ENCODE measurements at places on chromosomes 2 and 18.

DNA sequence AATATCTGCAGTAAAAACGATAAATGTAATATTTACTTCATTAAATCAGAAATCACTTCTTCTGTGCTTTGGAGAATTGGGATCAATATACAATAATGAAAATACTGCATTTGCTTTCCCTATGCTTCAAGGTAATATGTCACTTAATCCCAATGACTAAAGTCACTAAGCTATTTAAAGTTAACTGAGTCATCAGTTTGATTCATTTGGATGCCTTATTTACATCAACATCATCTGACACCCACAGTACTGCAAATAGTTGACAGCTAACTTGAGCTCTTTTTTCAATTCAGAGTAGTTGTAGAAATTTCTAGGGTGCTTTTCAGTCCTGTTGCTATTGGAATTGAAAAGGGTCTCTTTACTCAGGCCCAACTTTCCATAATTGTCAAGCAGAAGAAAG lies 776.9 kb upstream of the FSHR start:
- no peak for DNase-seq

GRCh38 chr2:8465560-8465959 lies 216.3 kb upstream of the ID2 start:
- DNase-seq: no peak

DNA sequence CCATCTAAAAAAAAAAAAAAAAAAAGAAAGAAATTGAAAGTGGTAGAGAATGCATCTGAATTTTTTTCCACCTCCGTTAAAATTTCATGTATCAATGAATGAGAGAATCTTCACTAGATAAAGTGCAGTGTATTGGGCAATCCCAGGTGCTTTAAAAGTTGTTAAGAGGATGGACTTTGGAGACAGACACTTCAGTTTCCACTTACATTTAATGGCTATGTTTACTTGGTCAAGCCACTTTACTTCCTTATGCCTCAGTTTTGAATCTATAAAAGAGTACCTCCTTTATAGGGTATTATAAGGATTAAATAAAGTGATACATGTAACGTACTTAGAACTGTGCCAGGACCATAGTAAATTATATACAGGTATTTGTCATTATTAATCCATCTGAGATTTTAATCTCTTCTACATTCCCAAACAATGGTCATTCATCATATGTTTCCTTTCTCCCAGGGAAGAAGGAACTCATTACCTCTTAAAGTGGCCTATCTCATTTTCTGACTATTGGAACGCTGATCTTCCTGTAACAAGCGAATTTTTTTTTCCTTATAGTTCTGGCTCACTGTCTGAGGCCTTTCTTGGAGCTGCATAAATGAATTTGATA lies 29.1 kb upstream of the TANK start:
- DNase-seq: no peak

GRCh38 chr2:11027195-11027594 lies 115.5 kb downstream of the KCNF1 start:
- DNase-seq: no peak

- DNase-seq: no peak
Observed at GRCh38 chr2:180728928-180729559, 251.4 kb upstream of the UBE2E3 start.

DNA sequence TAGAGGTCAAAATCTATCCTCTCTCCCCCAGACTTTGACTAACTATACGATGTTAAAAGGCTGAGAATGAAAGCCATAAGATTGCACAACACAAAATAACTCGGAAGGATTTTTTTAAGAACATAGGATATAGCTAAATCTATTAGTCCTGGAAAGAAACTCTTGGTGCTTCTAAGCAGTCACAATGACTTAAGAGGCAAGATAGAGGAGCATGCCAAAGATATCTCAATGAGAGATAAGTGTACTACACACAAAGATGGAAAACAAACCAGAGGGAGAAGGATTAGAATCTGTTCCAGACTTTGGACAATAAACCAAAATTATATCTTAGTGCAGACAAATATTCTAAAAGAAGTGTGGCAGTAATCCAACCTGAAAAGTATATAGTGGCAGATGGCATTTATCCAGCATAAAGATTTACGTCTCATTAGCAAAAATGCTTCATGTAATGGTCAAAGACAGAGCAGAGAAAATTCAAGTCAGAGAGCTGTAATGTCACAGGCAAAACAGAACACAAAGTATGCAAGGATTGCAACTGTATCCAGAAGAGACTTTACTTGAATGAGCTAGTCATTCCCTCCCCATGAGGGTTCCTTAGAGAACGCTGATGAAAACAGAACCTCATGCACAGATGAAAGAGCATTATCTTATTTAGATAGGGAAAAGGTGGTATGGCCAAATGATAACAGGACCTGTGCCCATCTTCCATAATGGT lies 28.8 kb upstream of the EVA1A start:
- DNase-seq: no peak

- no peak for DNase-seq
Observed at GRCh38 chr18:49515516-49515915, 28.5 kb upstream of the C18orf32 start.

- no peak for DNase-seq
Observed at GRCh38 chr18:49963217-49963616, 149.9 kb upstream of the ACAA2 start.

DNA sequence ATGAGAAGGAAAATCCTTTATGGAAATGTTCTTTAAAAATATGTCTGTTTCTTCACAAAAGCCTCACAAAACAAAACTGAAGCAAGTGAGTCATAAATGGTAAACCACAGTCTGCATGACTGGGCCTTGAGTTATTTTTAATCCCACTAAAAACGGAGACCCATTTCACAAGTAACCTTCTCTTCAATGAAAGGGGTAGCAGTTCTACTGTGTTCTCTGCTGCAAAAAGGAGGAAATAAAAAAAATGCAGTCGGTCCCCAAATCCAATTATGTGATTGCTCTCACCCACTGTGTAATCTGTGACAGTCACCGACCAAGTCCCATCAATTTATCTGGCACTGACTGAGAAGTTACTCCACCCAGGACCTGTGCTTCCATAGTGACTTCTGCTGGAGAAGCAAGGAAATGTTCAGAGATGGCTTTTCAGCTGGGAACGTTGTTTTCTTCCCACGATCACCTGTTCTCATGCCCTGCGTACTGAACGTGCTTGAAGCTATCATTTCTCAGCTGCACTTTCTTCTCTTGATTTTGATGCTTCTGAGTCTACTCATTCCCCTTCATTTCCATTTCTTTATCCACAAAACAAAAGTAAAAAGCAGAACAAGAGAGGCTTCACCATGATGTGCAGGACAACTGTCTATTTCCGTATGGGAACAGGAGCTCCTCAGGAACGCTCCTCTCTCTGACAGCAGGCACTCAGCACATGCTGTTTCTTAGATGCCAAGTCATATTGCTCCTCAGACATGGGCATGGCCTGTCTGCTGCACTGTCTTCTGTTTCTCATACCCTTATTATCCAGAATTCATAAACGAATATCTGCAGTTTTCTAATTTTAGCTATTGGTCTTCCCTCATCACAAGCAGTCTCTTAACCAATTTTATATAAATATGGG lies 80.0 kb upstream of the TMEM200C start:
- no peak for DNase-seq

DNA sequence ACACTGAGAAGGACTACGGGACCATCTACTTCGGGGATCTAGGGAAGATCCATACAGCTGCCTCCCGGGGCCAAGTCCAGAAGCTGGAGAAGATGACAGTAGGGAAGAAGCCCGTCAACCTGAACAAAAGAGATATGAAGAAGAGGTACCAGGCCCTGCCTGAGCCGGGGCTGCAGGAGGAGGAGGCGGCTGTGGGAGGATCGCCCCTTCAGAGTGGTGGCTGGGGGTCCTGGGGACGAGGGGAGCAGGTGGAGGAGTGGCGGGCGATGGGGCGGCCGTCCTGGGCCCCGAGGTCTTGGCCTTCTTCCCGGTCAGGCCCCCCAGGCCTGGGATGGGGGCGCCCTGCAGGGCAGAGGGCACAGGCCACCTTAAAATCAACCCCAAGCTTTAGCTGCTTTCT lies 524 bp downstream of the ANKRD30B start:
- DNase-seq: no peak

- peak; percentile 36 for DNase-seq
Observed at GRCh38 chr2:144659731-144660275, 139.9 kb upstream of the ZEB2 start.

DNA sequence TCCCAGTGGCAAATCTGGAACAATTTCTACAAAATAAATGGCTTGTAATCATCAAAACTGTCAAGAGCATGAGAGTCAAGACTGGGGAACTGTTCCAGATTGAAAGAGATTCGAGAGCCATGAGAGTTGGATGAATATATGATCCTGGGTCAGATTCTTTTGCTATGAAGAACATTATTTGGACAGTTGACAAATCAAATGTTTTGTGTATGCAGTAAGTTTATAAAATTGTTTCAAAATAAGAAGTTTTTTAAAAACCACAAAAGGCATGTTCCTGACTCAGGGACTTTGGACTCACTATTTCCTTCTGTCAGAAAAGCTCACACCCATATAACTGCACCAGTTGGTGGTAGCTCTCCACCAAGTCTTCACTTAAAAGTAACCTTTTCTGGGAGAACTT lies 38.5 kb downstream of the ROCK2 start:
- no peak for DNase-seq

- peak; percentile 8 for DNase-seq
Observed at GRCh38 chr2:231926761-231927565, 767 bp upstream of the NPPC start.

DNA sequence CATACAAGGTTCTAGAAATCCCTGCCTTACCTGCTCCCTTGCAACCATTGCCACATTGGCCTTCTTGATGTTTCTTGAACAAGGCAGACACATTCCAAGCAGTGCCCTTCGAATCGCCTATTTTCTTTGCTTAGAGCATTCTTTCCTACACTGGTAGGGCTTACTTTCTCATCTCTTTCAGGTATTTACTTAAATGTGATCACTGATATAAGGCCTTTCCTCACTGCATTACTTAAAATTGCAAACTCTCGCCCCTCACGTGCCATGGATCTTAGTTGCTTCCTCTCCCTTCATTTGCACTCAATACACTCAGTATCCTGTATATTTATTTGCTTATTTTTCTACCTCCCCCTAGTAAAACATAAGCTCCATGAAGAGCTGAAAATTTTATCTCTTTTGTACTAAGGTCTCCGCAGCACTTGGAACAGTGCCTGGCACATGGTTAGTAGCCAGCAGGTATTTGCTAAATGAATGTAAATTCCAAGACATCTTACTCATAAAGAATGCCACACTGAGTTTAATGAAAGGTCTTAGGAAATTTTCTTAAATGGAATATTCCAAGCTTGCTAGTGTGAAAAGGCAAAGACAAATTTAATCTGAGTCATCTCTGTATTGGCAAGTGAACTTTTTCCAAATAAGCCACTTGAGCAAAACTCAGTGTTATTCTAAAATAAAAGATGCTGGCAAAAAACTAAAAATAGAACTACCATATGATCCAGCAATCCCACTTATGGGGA lies 42.4 kb upstream of the FIGN start:
- DNase-seq: no peak

GRCh38 chr18:52152036-52152435 lies 188.0 kb upstream of the DCC start:
- no peak for DNase-seq

GRCh38 chr2:11852526-11853196 lies 106.2 kb downstream of the LPIN1 start:
- DNase-seq: no peak

DNA sequence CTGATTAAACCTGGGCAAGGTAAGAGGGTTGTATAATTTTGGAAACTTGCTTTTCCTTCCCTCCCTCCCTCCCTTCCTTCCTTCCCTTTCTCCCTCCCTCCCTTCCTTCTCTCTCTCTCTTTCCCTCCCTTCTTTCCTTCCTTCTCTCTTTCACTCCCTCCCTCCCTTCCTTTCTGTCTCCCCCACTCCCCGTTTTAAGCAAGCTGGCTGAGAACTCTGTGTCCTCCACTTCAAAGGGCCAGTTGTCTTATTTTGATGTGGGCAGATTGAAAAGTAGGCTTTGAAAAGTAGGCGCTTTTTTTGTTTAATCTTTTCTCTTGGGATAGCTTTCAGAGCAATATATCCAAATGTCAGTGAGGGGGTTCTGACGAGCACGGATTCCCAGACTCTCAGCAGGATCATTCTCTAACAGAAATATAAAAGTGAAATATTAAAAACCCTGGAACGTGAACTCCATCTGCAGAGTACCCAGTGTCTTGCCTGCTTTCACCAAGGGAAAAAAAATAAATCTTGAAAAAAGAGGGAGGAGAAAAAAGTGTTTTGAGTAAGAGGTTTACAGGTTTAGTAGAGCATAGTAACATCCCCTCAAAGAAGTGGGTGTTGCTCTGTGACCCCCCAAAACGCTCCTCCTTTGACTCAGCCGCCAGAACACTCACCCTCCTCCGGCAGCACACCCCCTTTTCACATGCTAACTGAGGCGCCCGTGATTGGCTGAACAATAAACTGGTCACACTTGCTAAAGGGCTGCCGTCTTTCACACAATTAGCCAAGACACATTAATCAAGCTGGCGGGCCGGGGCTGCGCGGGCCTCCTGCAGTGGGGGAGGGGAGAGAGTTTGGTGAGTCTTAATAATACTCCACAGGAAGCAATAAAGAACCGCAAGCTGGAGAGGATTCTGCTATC lies 52.2 kb downstream of the CDK15 start:
- no peak for DNase-seq

GRCh38 chr18:47254341-47254939 lies 3.0 kb upstream of the SKOR2 start:
- no peak for DNase-seq

DNA sequence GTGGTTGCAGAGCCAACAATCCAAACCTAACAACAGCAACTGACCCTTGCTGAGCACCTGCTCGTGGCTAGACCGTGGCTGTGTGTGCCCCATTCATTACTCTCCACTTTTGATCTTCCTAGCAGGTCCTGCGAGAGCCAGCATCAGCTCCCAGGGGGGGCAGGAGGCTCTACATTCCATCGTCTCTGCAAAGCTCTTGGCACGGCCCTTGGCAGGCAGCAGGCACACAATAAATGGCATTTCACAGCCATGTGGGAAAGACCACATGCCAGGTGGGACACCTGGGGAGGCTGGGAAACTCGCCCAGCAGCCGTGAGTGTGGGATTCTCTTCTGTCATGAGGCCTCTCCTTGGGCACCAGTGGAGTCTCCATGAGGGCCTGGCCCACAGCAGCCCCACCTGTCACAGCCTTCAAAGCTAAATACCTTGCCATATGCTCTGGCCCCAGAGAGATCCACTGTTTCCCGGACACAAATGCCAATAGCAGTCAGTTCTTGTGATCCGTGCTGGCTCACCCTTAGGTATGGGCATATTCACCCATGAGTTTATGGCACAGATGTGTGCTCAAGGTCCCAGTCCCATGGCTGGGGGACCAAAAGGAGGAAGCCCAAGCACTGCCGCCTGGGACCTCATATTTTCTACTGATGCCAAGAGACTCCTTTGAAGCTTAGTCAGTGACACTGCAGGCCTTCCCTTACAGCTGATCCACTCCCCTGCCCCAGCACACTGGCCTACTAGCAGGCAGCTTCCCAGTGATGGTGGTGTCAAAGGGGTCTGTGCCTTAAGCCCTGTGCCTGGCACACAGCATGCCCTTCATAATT lies 6.8 kb upstream of the TEX51 start:
- no peak for DNase-seq

GRCh38 chr18:42533009-42533575 lies 578.1 kb downstream of the PIK3C3 start:
- DNase-seq: no peak
